ENCODE measurements at places on chromosomes 2 and 18.

GRCh38 chr18:45684341-45685115, 39.5 kb upstream of the SLC14A1 start:
- no peak for DNase-seq

DNA sequence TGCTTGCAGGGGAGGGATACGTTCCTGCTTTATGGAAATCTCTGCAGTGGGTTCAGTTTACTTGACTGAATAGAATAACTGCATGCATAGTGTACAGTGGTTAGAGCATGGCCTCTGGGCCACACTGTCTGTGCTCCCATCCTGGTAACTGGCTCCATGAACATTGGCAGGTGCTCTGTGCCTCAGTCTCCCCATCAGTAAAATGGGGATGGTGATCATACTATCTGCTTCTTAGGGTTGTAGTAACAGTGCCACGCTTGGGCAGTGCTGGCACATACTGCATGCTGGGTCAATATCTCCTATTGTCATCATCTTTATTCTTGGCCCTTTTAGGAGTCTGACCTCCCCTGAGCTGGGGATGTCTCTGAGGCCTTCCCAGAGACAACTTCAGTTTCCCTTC, 117.3 kb downstream of the CTIF start:
- DNase-seq, result no peak

DNA sequence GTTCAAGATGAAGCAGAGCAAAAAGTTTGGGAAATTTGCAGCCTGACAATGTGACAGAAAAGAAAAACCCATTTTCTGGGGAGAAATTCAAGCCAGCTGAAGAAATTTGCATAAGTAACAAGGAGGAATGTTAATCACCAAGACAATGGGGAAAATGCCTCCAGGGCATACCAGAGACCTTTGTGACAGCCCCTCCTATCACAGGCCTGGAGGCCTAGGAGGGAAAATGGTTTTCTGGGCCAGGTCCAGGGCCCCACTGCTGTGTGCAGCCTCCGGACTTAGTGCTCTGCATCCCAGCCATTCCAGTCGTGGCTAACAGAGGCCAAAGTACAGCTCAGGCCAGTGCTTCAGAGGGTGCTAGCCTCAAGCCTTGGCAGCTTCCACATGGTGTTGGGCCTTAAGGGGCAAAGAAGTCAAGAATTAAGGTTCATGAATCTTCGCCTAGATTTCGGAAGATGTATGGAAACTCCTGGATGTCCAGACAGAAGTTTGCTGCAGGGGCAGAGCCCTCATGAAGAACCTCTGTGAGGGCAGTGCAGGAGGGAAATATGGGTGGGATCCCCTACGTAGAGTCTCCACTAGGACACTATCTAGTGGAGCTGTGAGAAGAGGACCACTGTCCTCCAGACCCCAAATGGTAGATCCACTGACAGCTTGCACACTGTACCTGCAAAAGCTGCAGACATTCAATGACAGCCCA, 314.1 kb upstream of the TRIB2 start:
- DNase-seq, result no peak

DNA sequence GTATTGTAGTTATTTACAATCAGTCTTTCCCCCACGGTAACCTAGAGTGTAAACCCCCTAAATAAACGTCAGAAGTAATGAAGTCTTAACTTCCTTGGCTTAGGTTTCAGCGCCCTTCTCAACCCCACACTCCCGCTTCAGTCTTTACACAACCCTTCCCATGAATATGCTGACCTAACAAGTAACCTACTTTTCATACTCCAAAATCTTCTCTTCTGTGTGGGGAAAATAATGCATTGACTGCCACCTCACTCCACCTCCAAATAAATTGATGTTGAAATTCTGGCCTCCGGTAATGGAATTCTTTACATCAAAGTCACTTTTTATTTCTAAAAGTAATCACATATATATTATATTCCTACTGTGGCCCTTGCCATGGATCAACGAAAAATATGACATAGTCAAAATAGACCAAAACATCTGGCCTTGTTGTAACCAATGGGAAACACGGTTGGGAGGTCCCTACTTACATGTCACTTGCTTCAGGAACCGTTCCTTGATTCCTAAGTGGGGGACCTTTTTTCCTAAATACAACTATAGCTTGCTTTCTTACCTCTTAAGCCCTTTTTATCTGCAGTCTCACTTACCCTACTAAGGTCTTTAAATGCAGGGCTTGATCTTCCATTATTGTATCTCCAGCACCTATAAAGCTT, 961 bp downstream of the GEN1 start:
- DNase-seq, result no peak

DNA sequence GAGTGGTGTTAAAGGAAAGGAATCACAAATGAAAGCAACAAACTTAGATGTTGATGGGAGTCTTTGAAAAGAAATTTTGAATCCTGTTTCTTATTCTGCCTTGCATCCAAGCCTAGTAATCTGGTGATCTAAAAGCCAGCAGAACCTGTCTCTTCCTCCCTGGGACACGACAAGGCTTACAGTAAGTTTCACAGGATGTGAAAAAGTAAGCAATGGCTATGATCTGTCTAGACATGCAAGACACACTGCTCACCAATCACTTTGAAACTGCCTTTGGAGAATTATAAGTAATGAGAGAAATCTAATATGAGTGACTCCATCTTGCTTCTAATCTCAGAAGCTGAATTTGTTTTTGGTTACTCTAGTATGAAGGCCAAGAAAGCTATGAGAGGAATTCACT, 103.7 kb downstream of the KCNH7 start:
- DNase-seq, result no peak

DNA sequence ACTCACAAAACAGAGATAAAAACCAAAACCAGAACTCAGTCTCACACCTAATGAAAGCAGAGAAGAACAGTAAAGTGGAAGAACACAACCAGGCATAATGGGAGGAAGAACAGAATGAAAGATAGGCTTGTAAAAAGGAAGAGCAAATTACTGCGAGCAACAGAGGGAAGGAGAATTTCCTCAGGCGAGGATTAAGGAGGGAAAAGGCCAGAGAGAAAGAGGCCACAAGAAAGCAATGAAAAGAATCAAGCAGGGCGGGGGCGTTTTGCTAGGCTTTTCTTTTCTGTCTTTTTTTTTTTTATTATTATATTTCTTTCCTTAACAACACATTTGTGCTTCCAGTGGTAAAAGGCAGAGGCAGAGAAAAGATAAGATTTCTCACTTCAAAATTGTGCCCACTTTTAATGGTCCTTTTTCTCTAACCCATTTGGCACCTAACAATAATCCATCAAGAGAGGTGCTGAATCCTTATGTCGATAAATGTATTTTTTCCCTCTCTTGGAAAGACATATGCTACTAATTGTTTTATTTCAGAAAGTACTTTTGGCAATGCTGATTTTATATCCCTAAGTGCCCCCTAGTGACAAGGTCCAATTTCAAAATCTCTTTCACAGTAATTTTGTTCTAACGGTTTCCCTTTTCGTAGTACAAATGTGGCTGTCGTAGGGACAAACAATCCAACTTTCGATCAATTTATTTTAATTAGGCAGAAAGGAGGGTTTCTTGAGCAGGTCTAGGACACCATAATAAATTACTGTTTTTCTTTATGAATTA, 138.7 kb upstream of the AQP4 start:
- DNase-seq, result no peak

GRCh38 chr2:168692132-168692744, 110.2 kb upstream of the NOSTRIN start:
- no peak for DNase-seq

DNA sequence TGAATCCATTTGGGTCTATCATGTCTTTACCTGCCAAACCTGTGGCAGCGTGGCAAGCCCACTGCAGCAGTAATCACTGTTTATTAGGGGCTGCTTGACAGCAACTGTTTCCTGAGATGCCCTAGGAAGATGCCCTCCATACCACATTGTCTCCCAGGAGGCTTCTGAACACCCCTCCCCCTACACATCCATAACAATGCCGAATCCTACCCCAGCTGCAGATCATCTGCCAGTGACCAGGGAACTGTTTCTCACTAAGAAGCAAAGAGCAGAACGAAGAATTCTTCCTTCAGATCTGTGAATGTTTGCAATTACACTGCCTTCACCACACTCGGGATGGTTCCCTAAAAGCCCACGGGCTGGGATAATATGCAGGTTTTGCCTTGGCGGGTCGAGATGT, 127.8 kb downstream of the VIT start:
- no peak for DNase-seq

- no peak for DNase-seq
These were observed 29.4 kb upstream of the TMEM178A start for GRCh38 chr2:39636306-39636705.

- DNase-seq, result no peak
These were observed 60.9 kb downstream of the KCTD1 start for GRCh38 chr18:26487437-26487836.

DNA sequence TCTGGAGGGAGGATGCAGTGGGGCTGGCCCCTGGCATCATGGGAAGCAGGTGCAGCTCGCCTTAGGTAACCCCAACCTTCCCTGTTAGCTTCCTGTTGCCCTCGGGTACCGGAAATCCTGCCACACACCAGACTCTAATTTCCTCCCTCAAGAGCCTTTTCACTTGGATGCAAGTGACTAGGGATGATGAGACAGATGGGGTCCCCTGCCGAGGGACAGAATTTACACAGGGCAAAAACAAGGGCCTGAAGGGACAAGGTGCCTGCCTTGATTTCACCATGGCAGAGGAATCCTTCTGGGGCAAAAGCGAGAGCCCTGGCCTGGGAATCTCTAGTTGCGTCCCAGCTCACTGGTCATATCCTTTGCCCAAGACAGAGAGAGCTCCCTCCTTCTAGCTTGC, 263.1 kb downstream of the LOXHD1 start:
- no peak for DNase-seq
